ENCODE measurements at places on chromosomes 13 and 19. TPM values are rescaled to one million over a fixed set of nuclear protein-coding genes. Genes with fewer than 3 reads are reported as not detected.

DNA sequence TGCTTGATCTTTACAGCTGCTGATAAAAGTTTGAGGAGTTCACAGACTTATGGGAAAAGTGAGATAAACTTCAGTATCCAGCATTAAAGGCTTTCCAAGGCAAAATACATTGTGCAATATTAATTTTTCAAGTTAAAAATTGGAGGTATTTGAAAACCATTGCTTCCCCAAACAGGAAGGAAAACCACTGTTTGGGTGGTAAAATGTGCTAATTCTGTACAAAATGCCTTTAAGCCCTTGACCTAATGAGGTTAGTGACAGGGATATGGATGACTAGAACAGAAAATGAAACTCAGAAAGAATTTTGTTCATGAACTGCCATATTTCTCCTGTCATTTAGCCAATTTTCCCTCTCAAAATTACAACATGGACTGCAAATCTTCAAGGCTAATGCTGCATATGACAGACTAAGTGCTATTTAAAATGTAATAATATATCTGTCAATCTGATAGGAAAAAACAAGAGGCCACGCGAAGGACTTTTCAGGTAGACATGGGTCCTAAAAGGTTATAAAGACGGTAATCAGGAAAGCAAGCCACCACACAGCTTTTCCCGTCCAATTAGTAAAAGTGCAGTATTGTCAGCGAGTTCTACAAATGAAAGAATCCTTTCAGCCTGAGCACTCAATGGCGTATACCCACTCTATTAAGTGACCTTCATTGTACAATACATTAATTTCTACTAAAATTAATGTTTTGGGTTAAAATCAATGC lies 212.8 kb downstream of the ENOX1 start:
- no peak for DNase-seq

GRCh38 chr13:39918620-39919236 lies 263.3 kb downstream of the COG6 start:
- no peak for DNase-seq

- DNase-seq, result no peak
Measured at GRCh38 chr13:39982745-39983144, 327.3 kb downstream of the COG6 start.

PLEKHA4 gene
- total RNA-seq, result 0.31 TPM

IGFL2 gene
- total RNA-seq, result 0.31 TPM
